Calu3 (cell line): ENCODE measurements at places on chromosomes 6 and 20. TPM values are rescaled to one million over a fixed set of nuclear protein-coding genes. Genes with fewer than 3 reads are reported as not detected.

The NR2E1 gene
- total RNA-seq = not detected in 2 replicates

The MAFB gene
- 0.10 and 0.17 TPM in 2 replicates for total RNA-seq

The SLC2A10 gene
- total RNA-seq = 24.0 and 24.9 TPM in 2 replicates

The CYP21A2 gene
- total RNA-seq = 0.76 and 0.78 TPM in 2 replicates

The KIF13A gene
- 14.1 and 14.4 TPM in 2 replicates for total RNA-seq

The BPIFB1 gene
- total RNA-seq = 8.5 and 9.2 TPM in 2 replicates

The TNXB gene
- total RNA-seq = 10.6 and 11.3 TPM in 2 replicates

The SPATA25 gene
- total RNA-seq = 3.8 and 5.8 TPM in 2 replicates

The GPX5 gene
- total RNA-seq = not detected in 2 replicates

The BPIFB2 gene
- not detected in 2 replicates for total RNA-seq

The CNR1 gene
- 0.31 and 0.69 TPM in 2 replicates for total RNA-seq
